ENCODE measurements at places on chromosomes 5 and 9. TPM values are rescaled to one million over a fixed set of nuclear protein-coding genes. Genes with fewer than 3 reads are reported as not detected.

Gene TIMD4
- total RNA-seq, result not detected

Gene FOXD4
- total RNA-seq, result not detected

Gene GRM6
- total RNA-seq, result not detected

Gene RALGPS1
- 21.8 TPM for total RNA-seq

Data from cardiac septum (tissue), 1 donor.